ENCODE measurements at places on chromosomes 6 and 20.

DNA sequence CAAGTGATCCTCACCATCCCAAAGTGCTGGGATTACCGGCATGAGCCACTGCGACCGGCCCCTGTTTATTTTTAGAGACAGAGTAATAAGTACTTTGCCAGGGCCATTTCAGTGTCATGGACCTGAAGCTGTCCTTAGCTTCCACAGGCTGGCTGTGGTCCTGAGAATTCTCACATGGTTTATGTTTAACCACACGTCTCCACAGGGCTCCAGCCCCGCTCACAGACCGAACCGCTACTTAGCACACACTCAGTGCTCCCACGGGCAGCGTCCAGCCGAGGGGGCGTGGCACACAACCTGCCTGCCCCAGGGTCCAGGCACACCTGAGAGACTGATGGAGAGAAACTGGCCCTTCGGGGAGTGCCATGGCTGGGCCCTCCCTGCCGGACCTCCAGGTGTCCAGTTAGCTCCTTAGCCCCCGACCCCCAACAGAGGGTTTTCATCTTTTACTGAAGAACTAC is 11.7 kb downstream of the ACSS1 start:
- DNase-seq: no peak

DNA sequence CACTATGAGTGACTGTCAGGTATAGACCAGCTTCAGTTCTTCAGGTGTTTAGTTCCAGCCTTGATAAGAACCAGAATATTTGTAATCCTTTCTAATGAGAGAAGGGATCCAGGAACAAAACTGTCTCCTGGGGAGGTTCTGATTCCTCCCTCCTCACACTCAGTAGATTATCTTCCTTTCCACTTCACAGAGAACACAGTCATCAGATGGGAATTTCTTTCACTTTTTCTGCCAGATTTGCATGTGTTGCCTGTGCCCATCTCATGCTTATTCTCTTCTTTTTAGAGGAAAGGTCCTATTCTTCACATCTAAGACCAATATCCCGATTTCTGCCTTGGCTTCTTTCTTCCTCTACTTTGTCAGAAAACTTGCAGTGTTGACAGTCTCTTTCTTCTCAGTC is 50.8 kb downstream of the CD109 start:
- no peak for DNase-seq

- peak; percentile 51 for DNase-seq
Measured at GRCh38 chr20:53623454-53624211, 30.0 kb upstream of the ZNF217 start.

- DNase-seq: no peak
Measured at GRCh38 chr6:86118271-86118670, 475.6 kb upstream of the SYNCRIP start.

DNA sequence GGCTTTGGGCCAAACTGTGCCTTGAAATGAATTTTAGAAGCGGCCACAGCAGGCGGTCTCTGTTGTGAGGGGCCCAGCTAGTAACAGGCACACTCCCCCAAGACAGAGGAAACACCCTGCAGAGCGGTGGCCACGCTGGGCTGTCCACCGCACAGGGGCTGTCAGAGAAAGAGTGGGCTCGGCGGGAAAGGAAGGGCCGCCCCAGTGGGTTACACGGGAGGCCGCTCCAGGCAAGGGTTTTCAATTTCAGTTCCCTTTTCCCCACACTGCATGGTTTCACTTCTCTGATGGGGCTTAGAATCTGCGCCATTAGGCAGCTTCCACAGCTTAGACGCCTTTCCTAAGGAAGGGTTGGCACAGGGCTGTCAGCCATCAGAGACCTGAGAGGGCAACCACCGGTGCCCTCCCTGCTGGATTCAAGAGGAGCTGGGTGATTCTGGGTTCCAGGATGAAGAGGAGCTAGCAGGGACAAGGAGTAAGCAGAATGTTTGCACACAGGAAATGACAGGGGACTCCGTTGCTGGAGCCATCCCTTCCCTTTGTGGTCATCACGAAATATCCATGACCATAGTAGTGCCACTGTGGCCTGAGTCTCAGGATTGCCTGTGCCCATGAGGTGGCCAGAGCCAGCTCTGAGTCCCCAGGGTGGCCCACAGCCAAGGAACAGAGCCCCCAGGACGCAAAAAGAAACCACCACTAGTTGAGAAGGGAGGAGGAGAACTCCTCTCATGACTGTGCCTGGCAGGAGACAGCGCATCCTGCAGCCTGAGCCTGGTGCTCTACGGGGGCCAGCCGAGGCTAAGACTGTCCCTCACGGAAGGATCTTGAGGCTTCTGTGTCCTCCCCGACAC is 282.7 kb downstream of the NRN1 start:
- no peak for DNase-seq

DNA sequence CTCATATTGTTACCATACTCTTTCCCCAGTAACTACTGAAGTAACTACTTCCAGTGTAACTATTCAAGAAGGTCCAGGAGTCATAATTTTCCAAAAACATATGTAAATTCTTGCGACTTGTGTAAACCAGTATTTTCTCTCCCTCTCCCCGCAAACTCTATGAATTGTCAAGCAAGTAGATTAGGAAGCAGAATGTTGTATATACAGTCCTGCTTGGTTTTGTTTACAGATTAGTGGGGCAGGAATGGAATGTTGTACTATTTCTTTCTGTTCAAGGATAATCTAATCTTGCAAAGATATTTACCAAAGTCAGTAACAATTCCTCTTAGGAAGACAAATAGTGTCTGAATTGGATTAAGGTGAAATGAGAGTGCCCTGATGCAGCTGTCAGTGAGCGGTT is 234.9 kb upstream of the PLN start:
- DNase-seq: no peak

GRCh38 chr6:118764766-118765165 is 113.4 kb upstream of the CEP85L start:
- DNase-seq: no peak

GRCh38 chr20:33059741-33060390 is 6.2 kb downstream of the BPIFB3 start:
- DNase-seq: no peak

GRCh38 chr20:24708411-24709295 is 239.2 kb downstream of the SYNDIG1 start:
- DNase-seq: no peak

GRCh38 chr6:44052419-44053023 is 74.7 kb downstream of the MRPL14 start:
- no peak for DNase-seq
